ENCODE measurements at places on chromosomes 11 and 22.
A peak's percentile ranks its signal among the peaks of the same experiment; 100 is the strongest.

- no peak for DNase-seq
Measured at GRCh38 chr11:27968461-27968860, 139.5 kb downstream of the KIF18A start.

GRCh38 chr11:92972248-92972647 is 2.8 kb downstream of the MTNR1B start:
- no peak for DNase-seq

DNA sequence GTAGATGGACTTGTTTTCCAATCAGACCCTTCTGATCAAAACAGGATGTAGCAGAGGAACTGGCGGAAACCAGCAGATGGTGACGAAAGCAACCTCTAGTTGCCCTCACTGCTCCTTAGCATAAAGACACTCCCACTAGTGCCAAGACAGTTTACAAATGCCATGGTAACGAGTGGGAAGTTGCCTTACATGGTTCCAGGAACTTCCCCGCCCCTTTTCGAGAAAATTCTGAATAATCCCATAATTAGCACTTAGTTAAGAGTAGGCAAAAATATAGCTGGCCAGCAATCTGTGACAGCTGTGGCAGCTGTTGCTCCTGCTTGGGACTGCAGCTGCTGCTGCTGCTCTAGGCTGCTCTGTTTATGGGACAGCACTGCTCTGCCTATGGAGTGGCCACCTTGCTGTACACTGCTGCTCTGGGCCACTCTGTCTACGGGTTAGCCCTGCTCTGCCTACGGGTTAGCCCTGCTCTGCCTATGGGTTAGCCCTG is 33.4 kb upstream of the SORL1 start:
- DNase-seq, result peak; percentile 77

GRCh38 chr22:40194656-40195055 is 16.9 kb downstream of the TNRC6B start:
- no peak for DNase-seq

GRCh38 chr11:121533601-121534000 is 80.8 kb upstream of the SORL1-AS1 start:
- DNase-seq, result no peak

DNA sequence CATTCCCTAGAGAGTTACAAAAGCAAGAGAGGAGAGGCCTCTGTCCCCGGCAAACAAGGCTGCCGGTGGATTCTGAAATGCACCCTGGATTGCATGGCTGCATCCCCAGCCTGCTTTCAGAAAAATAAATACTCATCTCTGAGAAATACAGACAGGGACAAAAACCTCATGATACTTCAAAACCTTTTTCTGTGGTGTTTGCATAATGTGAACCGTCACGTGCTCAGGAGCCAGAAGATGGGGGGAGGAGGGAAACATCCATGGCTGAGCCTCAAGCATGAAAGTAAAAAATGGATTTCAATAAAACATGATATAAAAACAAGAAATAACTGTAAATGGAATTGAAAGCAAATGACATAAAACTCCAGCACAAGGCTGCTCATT is 198.5 kb upstream of the NCAM1 start:
- DNase-seq, result no peak

- no peak for DNase-seq
Measured at GRCh38 chr11:47675851-47676250, 33.5 kb upstream of the MTCH2 start.

- DNase-seq, result no peak
Measured at GRCh38 chr22:42430528-42431125, 1.6 kb downstream of the NFAM1 start.

DNA sequence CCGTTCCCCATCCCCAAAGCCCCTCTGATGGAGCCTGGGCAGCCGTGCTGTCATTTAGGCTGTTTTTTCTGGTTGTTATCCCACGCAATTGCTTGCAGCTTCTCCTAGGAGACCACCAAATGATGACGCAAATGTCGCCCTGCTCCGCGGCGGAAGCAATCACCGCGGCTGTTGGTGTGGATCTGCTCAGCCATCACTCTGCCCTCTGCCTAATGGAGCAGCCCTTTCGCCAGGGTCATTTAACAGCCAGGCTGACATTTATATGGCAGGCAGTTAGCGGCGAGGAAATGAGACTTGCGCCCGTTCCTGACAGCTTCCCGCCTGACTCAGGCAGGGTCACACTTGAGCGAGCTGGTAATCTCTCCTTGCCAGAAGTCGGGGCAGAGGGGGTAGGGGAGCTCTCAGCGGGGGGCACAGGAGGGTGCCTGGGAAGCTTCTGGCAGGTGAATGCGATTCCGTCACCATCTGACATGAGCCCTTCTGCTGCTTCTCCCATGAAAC is 97.9 kb upstream of the RTL6 start:
- no peak for DNase-seq

DNA sequence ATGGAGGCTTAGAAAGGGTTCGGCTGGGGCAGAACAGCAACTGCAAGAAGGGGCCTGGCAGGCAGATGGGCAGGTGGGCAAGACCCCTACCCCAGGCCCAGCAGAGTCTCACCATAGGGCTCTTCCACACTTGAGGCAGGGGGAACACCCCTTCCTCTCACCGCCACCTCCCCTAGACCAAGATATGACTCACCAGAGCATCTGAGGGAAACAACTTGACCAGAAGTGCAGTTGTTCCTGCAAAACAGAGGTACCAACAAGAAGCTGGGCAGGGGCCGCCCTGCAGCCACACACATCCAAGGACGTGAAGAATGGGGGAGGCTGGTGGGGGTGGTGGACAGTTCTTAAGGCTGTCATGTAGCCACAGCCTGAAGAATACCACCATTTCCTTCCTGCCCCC is 10.9 kb downstream of the TMPRSS5 start:
- no peak for DNase-seq

DNA sequence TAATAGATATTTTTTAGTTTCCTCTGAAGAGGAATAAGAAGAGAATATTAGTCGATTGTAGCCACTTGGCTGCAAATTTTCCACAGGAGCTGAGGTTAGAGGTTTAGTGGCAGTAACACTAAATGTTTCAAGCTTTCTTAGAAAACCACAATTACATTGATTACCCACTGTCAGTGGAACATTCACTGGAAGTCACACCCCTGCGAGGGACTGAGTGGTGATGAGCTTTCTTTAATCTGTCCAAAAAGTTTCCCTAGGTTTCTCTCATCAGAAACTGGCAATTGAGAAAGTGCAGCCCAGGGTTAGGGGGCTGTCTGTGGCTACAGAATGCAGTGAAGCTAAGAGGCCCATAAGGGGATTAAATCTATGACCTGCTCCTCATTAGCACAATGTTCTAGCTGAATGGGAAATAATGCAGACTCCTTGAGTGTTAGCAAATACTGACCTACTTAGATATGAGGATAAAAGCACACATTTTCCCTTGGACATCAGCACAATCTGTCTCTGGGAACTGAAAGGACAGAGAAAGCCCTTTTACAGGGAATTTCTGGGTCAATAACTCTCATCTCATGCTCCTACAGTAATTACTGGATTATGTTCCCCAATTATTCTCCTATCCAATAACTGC is 189.5 kb downstream of the FAM76B start:
- DNase-seq, result no peak

DNA sequence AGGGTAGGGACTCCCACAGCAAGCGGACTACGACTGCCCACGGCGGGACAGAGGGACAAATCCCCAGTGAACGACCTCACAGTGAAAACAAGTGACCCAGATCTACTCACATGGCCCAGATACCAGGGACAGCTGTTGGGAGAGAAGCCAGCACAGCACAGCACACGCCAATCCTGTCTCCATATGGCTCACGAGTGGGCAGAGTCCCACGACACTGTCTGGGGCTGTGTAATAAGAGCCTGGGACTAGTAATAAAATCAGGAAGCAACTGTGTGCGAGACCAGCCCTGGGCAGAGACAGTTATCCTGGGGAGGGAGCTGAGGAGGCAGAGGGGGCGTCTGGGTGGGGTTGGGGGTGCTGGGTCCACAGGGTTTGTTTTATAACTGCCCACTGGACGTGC is 385.0 kb downstream of the CTTN start:
- DNase-seq, result no peak

DNA sequence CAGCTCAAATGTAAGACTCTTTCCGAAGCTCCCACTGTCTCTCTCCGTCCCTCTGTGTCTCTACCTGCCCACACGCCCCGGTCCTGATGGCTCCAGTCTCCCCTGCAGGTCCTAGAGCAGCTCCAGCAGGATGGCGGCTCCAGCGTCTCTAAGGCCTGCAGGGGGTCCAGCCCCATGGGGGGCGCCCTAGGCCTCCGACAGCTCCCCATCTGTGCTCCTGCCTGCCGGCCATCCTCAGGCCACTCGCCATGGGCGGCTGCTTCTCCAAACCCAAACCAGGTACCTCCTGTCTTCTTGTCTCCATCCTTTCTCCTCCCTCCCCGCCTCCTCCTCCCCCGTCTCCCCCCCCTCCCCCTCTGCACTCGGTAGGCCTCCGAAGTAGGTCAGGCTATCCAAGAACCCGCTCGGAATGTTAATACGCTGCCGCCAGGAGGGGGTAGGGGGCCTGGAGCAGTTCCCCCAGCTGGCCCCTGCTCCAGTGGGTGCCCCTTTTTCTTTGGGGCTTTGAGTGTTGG is 699 bp downstream of the AIFM3 start:
- DNase-seq, result peak; percentile 48

DNA sequence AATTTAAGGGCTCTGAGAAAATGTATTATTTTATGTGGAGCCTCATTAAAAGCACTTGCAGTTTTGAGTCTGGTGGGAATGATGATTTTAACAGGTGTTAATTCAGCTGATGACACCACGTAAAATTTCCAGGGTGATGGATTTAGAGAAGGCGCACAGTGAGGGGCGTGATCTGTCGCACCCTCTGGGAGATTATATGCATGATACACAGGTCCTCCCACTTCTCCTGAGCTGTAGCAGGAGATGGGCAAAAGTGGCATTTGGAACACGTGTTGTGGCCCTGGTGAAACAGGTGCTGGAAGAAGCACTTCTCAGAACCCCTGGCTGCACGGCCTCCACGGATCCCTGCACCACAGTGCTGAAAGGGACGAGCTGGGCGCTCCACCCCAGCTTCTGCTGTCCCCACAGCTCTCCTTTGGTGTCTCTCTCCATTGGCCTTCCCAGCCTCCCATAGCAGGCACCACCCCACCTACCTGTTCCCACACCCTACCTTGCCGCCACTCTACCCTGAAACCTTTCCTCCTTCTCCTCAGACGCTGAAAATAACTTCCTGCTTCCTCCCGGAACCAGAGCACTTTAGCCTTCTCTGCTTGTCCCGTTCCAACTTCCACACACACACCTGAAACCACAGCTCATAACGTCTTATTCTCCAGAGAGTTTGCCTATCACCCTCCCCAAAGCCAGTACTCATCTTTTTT is 6.9 kb upstream of the SORL1 start:
- no peak for DNase-seq

DNA sequence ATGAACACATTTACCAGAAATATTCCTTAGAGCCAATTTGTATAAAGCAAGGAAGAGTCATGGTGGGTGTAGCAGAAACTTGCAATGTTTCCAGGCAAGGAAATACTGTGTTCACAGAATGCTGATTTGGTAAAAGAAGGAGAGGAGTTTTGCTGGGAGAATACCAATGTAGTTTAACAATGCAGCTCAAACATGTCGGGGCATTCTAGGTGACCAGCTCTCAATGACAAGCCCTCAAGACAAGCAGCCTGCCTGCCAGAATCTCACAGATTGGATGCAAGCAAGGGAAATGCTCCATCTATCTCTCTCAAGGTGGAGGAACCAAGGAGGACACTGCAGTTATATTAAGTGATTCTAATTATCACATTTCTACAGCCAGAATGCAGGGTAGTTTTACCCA is 190.4 kb downstream of the MAML2 start:
- no peak for DNase-seq

DNA sequence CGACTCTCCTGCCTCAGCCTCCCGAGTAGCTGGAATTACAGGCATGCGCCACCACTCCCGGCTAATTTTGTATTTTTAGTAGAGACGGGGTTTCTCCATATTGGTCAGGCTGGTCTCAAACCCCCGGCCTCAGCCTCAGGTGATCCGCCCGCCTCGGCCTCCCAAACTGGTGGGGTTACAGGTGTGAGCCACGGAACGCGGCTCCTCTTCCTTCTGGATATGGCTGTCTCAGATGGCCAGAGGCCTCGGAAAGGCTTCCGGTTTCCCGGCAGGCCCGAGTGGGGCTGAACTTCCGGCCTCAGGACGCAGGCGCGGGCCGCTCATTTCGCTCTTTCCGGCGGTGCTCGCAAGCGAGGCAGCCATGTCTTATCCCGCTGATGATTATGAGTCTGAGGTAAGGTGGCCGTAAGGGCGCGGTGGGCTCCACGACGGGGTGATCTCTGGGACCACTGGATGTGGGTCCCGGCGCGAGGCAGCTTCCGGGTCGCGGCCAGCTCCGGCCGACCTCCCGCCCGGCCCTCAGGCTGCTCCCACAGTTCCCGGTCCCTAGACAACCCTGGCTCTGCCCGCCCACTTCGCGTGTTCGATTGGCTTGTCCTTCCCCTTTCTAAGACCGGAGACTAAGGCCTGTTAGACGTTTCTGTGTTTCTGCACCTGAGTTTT is at the start of gene EIF3L:
TSS of gene EIF3L (plus strand) at position 331 of the 663 bp plus-strand sequence. CDS start at position 362, 31 bp downstream.
- peak; percentile 95 for DNase-seq

DNA sequence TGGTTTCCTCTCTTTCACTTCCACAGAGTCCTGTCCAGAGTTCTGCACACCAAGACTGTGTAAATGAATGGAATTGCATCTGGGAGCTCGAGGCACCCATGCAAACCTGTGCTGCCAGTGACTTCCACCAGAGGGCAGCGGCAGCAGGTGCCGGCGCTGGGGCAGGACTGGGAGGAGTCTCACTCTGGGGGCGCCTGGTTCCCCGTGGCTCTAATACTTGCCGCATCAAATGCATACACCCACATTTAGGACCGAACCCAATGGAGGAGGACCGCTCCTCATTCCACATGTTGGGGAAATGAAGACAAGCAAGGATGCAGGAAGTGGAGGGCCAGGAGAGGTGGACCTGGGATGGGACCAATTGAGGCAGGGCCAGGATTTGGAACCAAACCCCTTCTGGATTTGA is 1.1 kb upstream of the CD6 start:
- DNase-seq, result peak; percentile 42

DNA sequence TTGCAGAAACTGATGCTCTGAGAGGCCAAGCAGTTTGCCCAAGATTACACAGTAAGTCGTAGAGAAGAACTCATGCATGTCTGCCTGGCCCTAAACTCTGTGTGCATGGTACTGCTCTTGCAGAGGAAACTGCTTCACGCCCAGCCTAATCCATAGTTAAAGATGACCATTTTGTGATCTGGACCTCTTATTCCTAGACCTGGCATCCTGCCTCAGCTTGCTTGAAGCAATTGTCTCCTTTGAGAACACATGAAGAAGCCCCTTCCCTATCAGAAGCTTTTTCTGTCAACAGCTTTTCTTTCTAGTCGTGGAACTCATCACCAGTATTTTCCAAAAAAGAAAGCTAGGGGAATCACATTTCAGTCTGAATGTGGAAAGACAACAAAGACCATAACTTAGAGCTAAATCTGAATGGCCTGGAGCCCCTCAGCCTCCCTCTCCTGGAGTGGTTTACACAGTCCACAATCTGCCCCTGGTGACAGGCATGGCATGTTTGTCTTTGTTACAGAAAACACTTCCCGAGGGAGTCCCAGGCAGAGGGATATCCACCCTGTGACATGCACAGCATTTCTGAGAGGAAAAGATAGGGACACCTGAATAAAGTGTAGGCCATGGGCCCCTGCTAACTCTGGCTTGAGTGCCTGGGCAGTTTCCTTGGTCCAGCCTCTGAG is 2.9 kb upstream of the FZD4 start:
- DNase-seq, result no peak

GRCh38 chr11:1217151-1217550 is 5.7 kb upstream of the MUC5B start:
- no peak for DNase-seq

GRCh38 chr11:47928426-47928825 is 51.9 kb upstream of the PTPRJ start:
- no peak for DNase-seq

Measured in mesendoderm (in vitro differentiated cells).